H7 (cell line): ENCODE measurements at places on chromosomes 2 and 18.

DNA sequence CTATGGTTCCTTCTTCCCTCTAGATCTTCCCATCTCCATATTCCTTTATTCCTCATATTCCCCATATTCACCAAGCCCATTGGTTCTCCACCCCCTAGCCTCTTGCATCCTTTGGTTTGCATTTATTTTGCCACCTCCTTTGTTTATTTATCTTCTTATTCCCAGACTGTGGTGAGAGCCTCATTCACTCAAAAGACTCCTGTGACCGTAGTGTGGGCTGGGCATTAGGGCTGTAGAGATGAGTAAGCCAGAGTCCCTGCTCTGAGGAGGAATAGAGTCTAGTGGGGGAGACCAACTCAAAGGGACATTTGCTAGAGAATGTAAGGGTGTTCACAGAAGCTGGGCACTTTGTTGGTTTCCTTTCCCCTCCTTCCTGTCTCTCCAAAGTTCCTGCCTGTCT, 8.3 kb downstream of the ATG16L1 start:
- no peak for DNase-seq

- DNase-seq, result no peak
Measured at GRCh38 chr2:167294776-167295140, 406.5 kb downstream of the XIRP2 start.

GRCh38 chr2:45777996-45778719, 126.7 kb downstream of the PRKCE start:
- DNase-seq, result no peak

GRCh38 chr18:69599377-69599776, 198.7 kb downstream of the DOK6 start:
- DNase-seq, result no peak

GRCh38 chr2:24409700-24410556, 49.6 kb upstream of the ITSN2 start:
- peak; percentile 76 for DNase-seq

DNA sequence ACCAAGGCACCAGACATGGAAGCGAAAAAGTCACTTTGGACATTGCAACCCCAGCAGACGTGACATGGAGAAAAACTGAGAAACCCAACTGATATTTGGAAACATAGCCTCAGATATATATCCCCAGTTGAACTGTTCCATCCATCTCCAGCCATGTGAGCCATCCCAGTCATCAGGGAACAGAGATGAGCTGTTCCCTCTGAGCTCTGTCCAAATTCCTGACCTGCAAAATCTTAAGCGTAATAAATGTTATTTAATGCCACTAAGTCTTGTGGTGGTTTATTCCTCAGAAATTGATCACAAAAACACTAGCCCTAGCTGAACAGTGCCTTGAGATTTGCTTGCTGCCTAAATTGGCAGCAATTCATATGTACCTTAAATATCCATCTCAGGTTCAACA, 182.8 kb downstream of the NRP2 start:
- DNase-seq, result no peak

- no peak for DNase-seq
Measured at GRCh38 chr2:160367887-160368286, 125.7 kb downstream of the RBMS1 start.

GRCh38 chr2:231904161-231904611, 22.0 kb downstream of the NPPC start:
- no peak for DNase-seq

- DNase-seq, result no peak
Measured at GRCh38 chr18:8828300-8828699, 122.9 kb downstream of the MTCL1 start.

DNA sequence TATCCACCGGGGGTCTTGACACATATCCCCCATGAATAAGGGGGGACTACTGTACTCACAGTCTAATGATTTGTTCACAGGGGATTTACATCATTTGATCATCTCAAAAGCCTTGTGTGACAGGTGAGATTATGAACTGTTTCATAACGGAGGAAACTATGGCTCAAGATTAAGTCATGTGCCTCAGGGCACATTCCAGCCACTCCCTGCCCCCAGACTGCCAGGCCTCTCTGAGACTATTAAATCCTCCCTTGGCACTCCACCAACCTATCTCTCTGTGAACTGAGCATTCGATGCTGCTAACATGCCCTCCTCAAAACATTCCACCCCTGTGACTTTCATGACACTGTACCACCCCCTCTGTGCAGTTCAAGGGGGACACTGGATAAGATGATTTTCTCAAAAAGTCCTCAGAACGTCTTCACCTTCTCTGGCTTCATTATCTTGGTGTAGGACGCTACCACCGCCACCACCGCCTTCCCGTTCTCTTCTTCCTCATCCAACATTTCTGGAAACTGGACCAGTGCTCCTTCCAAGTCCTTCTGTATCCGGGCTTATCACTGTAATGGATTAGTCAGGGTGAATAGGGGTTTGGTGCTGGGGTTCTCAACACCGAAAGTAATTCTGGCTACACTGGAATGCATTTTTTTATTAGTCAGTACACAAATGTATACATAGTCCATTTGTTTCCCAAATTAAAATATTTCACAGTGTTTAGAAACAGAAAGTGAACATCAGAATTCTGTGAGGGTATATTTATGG, 169.6 kb downstream of the KCNS3 start:
- DNase-seq, result no peak

- no peak for DNase-seq
Measured at GRCh38 chr18:24502667-24503523, 42.5 kb downstream of the HRH4 start.

DNA sequence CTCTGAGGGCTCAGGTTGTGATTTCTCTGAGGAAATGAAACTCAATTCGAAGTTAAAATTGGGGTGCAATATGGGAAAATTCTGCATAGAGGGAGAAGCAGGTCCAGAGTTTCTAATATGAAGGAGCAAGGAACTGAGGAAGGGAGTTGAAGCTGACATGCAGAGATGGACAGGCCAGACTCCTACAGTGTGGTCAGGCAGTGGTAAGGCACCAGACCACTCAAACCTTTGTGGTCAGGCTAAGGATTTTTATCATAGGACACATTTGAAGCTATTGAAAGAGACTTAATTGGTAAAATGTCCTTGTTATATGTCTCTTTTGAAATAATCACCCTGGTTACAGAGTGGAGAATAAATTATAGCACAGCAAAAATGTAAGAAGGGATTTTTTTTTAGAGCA, 1074.8 kb upstream of the CDH2 start:
- DNase-seq, result no peak

DNA sequence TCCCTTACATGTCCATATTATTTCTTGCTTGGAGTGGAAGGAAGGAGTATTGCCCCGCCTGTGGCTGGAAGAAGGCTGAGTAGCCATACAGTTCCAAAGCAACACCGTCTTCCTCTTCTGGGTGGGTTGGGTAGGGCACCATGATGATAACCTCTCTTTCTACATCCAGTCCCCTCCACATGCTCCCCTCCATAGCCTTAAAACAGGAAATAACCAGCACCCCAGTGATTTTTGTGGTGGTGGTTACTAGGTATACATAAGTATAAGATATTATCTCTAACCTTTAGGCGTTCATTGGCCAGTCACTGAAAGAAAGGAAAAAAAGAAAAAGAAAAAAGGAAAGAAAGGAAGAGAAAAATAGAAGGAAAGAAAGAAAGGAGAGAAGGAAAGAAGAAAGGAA, 63.1 kb downstream of the CXCR4 start:
- no peak for DNase-seq

GRCh38 chr2:114156366-114157056, 266.6 kb downstream of the ACTR3 start:
- no peak for DNase-seq

DNA sequence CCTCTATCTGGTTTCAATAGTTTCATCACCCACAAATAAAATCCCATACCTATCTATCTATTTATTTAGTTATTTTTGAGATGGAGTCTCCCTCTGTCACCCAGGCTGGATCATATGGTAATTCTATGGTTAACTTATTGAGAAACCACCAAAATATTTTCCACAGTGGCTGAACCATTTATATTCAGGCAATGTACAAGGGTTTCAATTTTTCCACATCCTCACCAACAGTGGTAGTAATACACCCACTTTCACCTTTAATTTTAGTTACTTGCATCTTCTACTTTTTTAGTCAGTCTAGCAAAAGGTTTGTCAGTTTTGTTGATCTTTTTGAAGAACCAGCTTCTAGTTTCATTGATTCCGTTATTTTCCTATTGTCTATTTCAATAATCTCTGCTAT, 46.1 kb upstream of the PHLPP1 start:
- no peak for DNase-seq

GRCh38 chr18:4639628-4640310, 184.7 kb upstream of the DLGAP1 start:
- DNase-seq, result no peak

DNA sequence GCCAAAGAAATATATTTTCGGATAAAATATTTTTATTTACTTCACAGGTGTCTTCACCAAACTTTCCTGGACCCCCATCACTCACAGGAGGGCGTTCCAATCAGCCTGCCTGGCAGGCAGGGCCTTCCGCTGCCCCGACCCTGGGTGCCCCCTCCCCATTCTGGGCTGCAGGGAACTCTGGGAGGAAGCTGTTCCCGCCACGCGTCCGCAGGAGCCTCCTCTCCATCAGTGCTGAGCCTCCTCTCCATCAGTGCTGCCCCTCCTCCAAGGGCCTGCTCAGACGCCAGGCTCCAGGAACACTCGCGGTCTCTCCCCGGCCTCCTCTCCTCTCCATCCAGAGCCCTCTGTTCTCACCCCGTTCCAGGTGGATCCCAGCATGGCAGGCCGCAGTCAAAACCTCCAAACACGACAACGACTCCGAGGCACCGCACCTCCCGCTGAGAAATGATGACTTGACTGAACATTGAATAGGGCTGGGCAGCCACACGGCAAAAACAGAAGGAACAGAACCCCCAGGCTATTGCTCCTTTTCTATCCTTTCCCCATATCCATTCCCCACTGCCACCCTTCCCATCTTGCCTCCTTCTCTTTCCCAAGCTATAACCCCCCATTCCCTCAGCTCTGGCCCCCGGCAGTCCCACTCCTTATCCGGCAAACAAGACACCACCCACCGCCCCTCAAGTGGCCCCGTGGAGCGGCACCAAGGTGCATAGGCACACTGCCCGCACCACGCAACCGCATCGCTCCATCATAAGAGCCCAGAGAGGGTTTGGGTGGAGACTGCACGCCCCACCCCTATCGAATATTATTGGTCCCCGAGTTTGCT, 268.6 kb upstream of the RAB6C start:
- DNase-seq, result peak; percentile 59

GRCh38 chr2:38907743-38908562, 18.3 kb downstream of the ARHGEF33 start:
- DNase-seq, result no peak

- DNase-seq, result no peak
Measured at GRCh38 chr2:47265158-47265557, 110.0 kb upstream of the STPG4 start.

DNA sequence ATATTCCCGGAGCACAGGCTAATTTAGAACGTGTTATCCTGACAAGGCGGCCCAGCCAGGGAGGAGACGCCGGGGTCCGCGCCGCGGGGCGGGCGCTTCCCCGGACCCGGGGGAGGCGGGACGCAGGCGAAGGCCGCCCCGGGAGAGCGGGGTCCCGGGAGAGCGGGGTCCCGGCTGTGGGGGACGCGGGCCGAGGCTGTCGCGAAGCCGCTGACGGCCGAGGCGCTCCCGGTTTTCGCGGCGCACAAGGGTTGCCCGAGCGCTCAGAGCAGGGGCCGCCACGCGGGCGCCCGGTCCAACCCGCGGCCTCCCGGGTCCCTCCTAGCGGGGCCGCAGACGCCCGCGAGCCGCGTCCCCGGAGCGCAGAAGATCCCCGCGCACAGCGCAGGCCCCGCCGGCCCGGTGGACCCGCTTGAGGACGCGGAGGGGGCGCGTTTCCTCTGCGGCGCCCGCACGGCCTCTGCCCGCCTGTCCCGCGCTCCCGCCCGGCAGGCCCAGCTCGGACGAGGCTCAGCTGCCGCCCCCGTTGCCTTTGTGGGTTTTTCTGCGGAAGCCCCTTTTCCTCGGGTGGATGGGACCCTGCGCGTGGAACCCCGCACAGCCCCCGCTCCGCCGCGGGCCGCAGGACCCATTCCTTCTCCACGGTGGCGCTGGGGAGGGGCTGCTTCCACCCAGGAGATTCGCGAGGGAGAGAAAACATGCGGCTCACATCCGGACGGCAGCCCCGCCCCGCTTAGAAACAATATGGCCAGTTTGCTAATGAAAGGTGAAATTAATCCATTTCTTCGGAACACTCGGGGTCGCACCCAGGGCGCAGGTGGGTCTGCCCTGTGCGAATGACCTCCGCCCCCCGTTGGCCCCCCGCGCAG, 9.6 kb upstream of the KCNG2 start:
- peak; percentile 92 for DNase-seq

DNA sequence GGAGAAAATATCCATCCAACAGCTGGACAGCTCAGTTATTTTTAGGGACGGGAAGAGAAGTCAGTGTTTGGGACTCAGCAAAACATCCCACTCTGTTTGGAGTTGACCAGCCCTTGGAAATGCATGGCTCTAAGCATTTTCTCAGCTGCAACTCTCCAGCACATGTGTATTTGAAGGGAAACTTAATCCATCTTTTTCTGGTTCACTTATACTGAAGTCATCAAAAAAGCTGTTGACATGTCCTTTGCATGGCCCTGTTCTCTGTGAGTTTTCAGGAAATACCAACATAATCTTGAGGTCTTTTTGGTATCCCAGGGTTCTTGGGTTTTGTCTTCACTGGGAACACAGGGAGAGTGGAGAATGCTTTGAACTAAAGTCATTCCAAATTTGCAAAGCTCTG, 91.9 kb upstream of the CELF4 start:
- DNase-seq, result no peak

GRCh38 chr2:152718909-152719645, 657 bp downstream of the ARL6IP6 start:
- DNase-seq, result peak; percentile 42

GRCh38 chr2:121075006-121075551, 209.9 kb downstream of the TFCP2L1 start:
- DNase-seq, result peak; percentile 90

- DNase-seq, result peak; percentile 53
Measured at GRCh38 chr18:22558945-22559385, 141.2 kb upstream of the CTAGE1 start.

DNA sequence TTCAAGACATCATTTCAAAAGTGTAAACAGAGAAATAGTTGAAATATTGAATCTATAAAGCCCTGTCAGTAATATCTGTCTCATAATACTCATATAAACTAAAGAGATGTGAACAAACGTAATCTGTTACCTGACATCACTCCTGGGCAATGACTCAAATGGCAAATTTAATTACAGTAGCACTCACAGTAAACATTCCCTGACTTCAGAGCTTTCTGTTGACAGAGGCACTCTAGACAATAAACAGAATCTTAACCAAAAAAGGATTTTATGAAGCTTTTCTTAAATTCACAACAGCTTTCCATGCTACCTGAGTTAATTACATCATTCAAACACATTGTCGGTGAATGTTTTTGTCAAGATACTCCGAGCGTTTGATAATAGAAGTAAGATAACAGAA, 128.1 kb upstream of the PDE1A start:
- no peak for DNase-seq

- DNase-seq, result no peak
Measured at GRCh38 chr2:30425326-30425725, 21.7 kb upstream of the LCLAT1 start.

- DNase-seq, result no peak
Measured at GRCh38 chr2:53630026-53630606, 137.5 kb upstream of the CHAC2 start.
